ENCODE measurements at places on chromosomes 3 and 15.

DNA sequence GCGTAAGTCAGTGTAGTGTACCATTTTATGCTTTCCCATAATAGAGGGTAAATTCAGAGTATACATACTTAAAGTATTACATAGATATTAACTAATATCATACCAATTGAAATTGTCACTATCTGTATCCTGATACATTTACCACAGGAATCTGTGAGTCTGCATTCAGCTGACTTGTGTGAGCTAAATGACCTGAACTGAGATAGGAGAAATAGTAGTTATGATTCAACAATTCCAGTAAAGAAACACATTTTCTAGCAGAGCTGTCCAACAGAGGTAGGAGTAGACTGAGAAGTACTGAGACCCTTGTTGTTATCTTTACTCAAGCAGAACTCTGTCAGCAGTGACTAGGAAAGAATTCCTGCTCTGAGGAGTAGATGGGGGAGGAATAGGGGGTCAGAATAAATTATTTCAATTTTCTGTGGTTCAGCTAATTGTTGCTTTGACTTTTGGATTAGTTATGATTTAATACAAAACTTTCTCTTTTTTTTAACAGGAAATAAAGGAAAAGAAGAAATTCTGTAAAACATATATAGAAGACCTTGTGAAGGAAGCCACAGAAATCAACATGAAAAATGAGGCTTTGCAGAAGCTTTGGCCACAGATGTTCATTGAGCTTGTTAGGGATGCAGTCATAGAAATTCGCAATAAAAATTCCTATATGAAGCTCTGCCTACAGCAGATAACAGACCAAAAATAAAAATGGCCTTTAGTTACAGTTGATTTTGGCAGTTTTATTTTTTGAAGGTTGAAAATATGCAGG is 66.2 kb upstream of the THSD4 start:
- DNase-seq = no peak

DNA sequence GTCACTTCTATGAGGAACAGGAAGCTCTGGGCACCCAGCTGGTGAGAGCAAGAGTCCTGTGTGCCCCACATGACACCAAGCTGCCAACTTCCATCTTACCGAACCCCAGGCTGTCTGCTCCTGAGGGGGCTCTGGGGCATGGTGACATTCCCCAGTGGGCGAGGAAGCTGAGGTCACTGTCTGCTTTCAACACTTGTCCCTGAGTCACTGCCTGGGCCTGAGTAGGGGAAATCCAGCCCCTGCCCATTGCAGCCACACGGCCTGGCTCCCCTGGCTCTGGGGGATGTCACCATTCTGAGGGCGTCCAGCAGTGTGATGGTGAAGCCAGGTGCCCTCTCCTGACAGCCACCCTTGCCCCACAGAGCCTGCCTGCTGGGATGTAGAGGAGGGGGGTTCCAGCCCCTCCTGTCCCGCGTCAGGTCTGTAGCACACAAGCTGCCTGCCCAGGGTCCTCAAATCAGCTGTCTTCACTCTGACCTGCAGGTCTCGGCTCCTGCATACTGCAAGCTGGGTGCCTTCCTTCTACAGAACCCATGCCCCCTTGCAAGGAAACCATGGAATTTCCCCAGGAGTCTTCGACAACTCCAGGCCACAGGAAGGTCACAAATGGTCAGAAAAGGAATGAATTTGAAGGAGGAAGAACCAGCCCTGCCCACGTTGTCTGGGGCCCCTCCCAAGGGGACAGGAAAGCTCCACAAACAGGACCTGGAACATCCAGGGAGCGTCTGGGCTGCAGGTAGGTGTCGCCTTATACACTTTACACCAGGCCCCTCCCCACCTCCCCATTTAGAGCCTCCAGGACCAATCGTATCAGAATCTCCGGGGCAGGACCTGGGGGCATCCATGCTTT is 69.9 kb upstream of the GATM start:
- no peak for DNase-seq

GRCh38 chr3:122555275-122556071 is 8.6 kb downstream of the PARP9 start:
- no peak for DNase-seq

DNA sequence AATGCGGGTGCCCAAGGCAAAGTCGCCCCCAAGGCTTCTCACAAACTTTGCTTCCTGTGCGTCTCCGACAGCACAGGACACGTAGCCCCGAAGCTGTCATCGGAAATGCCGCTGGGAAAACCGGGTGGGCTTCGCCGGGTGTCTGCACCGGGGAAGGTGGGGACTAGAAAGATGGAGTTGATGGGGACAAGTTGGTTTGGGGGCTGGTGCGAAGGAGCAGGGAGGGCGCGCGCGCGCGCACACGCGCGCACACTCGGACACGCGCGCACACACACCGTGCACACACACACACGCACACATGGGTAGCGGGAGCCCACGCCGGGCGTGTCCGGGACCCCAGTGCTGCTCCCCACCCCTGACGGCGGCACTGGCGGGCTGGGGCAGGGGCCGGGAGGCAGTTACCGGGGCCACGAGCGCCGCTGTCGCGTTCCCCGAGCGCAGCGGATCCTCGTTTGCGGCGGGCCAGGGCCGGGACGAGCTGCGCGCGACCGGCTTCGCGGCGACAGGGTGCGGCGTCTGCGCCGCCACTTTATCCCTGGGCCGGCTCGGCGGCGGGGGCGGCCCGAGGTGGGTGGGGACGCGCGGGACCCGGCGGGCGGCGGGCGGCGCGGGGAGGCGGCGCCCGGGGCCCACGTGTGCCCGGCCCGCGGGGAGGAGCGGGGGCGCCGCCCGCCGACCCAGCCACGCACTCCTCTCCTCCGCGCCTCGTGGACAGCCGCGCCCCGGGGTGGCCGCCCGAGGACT is 539 bp upstream of the MGLL start:
- DNase-seq = no peak

DNA sequence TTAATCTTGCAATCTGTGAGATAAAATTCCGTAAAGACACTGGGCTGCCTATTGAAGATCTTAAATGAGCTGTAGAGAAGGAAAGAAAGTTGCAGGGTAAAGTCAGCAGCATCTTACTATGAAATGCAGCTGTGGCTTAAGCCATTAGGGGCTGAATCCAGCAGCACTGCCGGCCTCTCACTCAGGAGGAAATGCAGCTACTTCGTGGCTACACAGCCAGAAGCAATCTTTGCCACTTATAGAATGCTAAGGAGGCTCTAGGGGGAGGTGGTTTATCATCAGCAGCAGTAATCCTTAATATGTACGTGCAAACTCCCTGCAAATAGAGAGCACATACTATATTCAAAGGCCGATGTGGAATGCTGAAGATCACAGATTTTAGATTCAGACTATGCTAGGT is 19.1 kb upstream of the MCTP2 start:
- no peak for DNase-seq
